ENCODE measurements at places on chromosomes 4 and X.

- peak; percentile 13 for DNase-seq
Measured at GRCh38 chr4:56215901-56216300, 171.4 kb downstream of the AASDH start.

GRCh38 chr4:163622379-163623035 is 128.0 kb downstream of the TMA16 start:
- DNase-seq: no peak

- no peak for DNase-seq
Measured at GRCh38 chrX:107467271-107467670, 17.8 kb downstream of the FRMPD3 start.

- no peak for DNase-seq
Measured at GRCh38 chrX:136143711-136144110, 3.6 kb upstream of the FHL1 start.

GRCh38 chrX:46961574-46962283 is 49.5 kb downstream of the JADE3 start:
- no peak for DNase-seq

DNA sequence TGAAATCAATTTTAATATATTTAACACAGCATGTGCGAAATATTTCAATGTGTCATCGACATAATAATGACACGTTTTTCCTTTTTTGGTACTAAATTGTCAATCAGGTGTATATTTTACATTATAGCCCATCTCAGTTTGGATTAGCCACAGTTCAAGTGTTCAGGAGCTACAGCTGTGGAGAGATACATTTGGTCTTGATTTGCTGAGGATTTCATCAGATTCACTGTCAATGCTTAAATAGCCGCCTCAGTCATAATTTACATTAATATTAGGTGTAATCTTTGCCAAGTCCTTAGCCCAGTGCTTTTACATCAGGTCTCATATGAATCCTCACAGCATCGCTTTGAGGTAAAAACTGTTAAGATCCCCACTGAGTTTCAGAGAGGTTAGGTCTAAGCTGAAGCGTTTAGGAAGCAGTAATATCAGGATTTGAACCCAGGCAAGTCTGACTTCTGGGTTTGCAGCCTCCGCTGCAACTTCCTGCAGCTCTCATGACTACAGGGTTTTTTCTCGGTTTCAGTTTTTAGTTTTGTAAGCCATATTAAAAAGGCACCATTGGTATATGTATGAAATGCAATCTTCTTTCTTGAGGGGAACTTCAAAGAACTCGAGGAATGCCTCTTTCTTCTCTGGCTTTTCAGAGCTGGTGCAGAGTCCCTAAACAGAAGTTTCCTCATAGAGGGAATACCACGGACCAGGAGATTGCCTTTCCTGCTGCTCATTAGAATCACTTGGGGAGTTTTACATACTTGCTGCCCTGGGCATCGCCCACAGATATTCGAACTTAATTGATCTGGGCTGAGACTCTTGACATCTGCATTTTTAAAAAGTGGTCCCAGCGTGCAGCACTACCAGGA is 6.4 kb downstream of the MTM1 start:
- no peak for DNase-seq

DNA sequence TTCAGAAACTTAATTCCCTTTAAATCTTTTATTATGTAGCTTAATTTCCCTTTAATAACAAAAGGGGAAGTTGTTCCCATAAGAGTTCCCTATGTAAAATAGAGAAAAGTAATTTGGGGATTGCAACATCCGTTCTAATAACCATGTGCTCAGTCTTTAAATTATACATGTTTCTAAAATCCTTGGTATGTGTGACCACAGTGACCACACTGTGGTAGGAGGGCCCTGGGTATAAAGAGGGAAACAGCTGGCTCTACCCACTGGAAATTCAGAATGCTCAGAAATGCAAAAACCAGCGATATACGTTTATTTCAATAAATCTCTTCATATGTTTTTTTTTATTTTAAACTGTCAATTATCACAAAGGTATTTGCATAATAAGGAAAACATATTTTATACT is 219.1 kb downstream of the FGF13 start:
- no peak for DNase-seq

DNA sequence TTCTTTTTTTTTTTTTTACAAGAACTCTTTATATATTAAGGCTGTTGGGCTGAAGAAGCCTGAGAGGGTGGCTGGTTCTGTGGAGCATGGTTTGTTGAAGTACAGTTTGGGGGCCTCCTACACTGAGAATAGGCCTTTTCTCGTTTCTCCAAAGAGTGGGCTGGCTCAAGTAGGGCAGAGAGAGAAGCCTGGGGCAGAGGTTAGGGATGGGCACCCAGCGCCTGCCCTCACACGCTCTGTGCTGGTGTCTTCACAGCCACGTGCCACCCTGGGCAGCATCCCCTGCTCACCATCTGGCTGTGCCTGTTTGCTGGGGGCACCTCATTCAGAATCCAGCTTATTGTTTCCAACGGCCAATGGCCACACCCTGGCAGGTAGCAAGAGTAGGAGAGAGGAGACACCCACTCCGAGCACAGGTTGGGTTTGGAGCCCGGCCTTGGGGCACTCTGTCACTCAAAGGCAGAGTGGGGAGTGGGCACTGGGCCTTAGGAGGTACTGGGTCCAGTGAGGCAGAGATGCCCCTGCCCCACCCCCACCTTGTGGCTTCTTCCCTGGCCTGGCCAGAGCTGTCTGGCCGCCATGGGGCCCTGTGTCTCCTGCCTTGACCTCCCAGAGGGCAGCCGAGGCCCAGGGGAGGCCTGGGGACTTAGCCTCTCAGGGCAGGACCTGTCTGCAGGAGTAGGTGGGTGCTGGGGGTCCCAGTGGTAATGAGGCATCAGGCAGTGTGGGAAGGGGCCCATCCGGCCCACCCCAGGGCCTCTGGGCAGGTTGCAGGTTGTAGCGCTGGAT is 2.9 kb downstream of the MSANTD1 start:
- DNase-seq: no peak

- no peak for DNase-seq
Measured at GRCh38 chr4:41303372-41304118, 46.8 kb downstream of the UCHL1 start.

- peak; percentile 66 for DNase-seq
Measured at GRCh38 chr4:31461421-31461820, 741.3 kb downstream of the PCDH7 start.
